ENCODE measurements at places on chromosomes 4 and X.

DNA sequence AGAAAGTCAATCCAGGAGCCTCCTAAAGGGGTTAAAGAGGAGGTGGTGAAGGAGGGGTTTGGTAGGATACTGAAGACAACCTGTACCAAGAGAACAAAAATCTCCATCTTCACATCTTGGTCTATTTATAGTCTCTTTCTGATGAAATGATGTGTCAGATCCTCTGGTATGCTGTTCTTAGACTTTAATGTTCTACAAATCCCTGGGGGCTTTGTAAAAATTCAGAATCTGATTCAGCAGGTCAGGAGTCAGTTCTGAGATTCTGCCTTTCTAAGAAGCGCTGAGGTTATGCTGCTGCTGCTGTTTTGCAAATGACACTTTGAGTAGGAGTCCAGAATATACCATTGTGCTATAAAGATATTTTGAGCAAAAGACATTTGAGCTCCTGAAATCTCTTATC is 172.9 kb upstream of the GLRA2 start:
- DNase-seq = no peak

GRCh38 chr4:121692261-121692660 is 4.5 kb downstream of the ANXA5 start:
- no peak for DNase-seq

DNA sequence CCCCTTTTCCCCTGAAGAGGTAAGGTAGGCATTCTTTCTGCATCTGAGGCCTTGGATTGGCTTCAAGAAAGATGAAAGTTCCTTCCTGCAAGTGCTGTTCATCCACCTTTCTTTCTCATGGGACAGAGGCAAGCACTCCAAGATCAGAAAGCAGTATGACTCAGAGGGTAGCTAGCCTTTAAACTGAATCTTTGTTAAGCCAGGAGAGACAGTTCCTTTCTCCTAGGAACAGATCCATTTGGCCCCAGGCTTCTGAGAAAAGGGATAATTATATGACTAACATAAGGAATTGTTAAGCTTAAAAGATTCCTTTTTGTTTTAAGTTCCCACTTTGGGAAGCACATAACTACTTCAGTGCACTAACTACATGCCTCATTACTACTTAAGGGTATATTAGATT is 192.0 kb downstream of the PPP3CA start:
- no peak for DNase-seq

DNA sequence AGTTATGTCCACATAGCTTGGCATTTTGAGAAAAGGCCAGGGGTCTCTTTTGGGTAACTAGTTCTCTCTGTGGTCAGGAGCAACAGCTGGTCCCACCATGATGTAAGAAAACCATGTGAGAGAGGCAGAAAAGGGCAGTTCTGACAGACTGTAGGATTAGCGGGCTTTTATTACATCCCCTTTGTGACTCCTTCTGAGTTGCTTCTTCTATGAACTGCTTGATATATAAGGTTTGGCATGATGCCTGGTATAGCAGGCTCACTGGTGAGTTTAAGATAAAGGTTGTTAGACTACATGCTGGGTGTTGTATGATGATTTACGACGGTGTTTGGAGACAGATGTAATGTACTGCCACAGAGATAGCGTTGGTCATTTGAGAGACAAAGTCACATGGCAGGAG is 2308.1 kb upstream of the AGA start:
- DNase-seq = no peak

DNA sequence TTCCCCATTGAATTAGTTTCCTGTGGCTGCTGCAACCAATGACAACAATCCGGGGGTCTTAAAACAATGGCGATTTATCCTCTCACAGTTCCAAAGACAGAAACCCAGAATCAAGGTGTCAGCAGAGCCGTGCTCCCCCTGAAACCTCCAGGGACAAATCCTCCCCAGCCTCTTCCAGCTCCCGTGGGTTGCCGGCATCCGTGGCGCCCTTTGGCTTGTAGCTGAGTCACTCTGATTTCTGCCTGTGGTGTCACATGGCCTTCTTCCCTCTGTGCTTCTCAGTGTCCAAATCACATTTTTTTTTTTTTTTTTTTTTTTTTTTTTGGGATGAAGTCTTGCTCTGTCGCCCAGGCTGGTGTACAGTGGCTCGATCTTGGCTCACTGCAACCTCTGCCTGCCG is 64.5 kb upstream of the STX18 start:
- no peak for DNase-seq

DNA sequence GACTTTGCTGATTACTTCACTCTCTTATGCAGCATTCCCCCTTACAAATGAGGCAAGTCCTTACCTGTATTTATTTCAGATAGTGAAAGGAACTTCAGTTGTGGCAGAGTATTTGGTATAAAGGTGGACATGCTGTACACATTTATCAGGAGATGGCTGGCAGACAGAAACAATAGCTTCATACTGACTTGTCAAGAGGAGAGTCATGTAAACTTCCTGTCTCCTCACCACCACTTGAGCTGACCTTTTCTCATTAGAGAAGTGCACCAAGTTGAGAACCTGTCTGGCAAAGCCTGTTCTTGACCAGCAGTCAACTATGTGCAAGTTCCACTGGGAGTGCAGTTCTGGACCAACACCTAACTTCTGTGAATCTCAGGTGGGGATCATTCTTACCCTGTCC is 80.8 kb downstream of the LARP1B start:
- no peak for DNase-seq

DNA sequence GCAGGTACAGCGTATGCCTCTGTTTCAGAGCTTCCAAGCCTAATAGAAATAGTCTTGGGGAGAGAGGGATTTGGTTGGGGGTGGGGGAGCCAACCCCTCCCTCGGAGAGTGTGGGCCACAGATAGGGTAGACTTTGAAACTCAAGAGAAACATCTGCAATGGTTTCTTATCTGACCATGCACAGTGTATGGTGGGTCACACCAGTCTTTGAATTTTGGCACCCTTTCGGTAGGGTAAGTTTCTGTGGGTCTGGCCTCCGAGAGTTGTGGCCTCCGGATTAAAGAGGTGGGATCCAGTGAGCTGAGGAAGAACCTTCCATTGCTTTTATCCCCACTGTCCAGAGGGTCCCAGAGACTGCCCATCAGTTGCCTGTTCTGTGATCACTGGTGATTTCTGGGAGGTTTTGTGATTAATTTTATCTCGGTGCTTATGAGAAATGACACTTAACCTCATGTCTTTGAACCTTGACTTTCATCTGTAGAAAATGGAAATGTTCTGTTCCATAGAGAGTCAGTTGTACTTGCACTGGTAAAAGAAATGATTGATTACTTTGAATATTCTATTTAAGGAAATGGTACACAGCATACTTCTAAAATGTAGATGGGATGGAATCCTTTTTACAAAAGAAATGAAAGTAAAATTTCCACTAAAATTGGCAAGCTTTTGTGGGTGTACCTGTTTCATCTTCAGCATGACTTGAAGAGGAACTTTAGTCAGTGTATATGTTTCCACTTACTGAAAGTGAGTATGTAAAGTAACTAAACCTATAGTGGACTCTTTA is 62.7 kb downstream of the TMEM131L start:
- no peak for DNase-seq

DNA sequence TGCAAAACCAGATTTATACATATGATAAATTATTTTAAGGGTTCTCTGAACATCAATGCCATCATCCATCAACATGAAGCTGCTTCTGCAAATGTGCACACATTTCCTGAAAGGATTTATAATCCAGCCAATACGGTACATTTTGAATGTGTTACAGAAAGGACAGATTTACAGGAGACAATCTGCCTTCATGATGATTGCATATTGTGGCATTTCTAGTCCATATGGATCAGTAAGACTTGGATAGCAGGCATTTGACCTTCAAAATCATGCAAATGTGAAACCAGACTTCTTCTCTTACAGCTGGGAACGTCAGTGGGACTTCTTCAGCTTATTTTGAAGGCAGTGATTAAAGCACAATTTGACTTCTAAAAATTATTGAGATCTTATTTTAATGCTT is 217.3 kb upstream of the GK2 start:
- DNase-seq = no peak

DNA sequence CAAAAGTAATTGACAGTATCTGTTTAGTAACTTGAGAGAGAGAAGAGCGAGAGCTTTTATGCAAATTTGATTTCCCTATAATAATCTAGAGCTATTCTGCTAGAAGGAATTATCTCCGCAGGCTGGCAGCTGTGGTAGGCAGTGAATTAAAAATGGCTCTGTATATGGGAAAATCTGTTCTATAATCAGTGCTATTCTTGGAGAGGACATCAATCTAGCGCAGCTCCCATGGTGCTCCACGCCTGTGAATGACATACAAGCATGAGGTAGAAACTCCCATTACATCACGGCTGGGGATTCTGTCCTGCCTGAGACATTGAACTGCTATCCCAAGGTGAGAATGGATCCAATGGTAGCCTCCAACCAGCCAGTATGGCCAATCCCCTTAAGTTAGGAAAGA is 179.0 kb downstream of the DHX15 start:
- no peak for DNase-seq

- no peak for DNase-seq
Observed at GRCh38 chr4:87370068-87370467, 20.9 kb downstream of the HSD17B11 start.

- no peak for DNase-seq
Observed at GRCh38 chr4:108820492-108821350, 57.9 kb upstream of the ETNPPL start.

DNA sequence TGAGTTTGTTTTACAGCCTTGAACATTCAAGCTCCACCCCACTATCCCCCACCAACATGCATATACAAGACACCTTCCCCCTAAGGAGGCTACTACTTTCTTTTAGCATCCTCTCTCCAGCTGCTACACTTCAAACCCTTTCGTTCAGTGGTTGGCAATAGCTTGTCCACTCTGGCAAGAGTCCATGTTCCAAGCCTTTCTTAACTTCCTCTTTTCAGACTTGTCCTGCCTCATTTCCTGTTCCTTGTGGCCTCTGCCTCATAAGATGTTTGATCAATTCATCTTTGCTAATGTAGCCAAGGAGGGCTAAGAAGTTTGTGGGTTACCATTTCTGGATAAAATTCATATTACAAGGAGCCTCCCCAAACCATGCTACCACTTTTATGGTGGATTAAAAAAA is 20.8 kb upstream of the ZCCHC12 start:
- no peak for DNase-seq

GRCh38 chr4:147479786-147480185 is 1.1 kb upstream of the EDNRA start:
- no peak for DNase-seq

DNA sequence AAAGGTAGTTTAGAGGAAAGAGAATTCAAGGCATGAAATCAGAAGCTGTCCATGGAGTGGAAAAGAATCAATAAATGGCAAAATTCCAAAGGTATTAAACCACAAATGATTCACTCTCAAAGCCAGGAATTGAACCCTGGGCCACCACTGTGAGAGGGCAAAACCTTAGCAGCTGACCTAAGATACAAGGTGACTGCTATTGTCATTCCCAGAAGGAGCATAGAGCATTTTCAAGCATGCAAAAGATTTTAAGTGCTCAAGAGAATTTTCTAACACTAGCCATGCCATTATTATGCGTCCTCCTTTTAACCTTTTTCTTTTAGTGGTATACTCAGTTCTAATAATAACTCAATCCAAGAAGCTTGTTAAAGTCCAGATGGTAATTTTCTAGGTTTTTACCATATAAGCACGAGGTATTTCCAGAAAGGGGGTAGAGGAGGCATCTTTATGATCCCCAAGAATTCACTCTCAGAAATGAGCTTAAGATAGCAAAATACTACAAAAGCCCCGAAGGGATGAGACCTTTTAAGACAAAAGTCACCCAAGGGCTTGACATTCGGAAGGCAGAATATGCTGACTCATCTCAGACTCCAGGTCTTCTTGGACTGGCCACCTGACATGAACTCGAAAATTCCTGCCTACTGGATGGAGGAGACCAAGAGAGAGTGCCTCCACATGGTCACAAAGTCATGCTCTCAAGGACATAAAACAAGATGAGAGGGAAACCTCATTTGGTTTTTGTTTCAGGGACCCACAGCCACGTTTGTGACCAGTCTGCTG is 13.8 kb upstream of the PAGE5 start:
- DNase-seq = no peak

GRCh38 chr4:75107755-75108612 is 175.1 kb downstream of the PARM1 start:
- no peak for DNase-seq

GRCh38 chr4:150849016-150849415 is 166.1 kb downstream of the LRBA start:
- DNase-seq = no peak

DNA sequence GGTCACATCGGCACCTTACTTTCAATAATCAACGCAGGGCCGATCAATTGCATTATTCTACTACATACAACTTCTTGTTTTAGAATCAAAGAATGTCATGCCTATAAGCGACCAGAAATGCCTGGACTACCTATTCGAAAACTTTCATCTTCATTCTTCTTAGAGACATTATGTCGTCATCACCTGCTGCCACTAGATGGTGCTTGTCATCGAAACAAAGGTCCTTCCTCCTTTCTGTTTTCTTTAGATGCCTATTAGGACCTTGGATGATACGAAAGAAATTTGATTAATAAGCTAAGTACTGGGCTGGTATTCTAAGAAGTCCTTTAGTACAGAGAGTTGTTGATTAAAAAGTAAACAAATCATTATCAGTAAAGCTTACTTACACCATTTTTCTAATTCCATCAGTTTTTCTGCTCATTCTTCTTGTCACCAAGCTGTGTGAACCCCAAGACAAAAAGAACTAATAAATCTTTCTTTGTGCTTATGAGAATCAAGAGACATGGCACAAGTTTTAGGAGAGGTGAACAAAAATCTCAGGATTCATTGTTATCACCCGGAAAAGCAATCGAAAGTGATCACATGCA is 154.5 kb upstream of the SLC4A4 start:
- DNase-seq = no peak

- no peak for DNase-seq
Observed at GRCh38 chr4:98540803-98541202, 117.6 kb downstream of the TSPAN5 start.

DNA sequence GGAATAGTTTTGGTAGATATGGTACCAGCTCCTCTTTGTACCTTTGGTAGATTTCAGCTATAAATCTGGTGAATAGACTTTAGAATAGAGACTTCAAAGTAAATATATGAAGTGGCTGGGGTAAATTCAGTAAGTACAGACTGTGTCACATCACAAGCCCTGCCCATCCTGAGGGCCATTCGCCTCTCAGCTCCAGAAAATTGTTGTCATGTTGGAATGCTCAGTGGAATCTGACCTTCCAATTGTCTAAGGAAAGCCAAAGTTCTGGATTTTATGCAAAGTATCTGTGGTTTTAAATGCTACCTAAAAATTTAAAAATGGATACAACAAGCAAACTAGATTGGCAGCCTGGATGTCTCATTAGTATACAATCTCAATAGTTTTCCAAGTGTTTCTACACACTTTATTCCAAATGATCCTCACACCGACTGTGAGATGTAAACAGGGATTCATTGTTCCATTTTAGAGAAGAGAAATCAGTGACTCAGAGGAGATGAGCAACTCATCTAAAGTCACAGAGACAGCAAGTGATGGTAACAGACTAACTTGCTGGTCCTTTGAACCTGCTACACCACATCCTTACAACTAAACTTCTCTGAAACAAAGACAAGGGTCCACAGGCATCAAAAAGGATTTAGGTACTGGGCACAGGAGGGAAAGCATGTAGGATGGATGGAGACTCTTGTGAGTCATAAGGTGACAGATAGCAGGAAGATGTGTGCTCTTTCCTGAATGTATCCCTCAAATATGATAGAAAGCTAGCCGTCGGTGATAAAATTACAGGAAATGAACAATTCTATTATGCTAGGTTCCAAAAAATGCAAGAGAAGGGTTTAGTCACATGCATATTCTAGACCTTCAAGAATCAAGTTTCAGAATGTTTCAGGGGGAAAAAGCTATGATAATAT is 127.3 kb downstream of the ATP10D start:
- no peak for DNase-seq
